Myocyte (in vitro differentiated cells): ENCODE measurements at places on chromosomes 7 and 10.

DNA sequence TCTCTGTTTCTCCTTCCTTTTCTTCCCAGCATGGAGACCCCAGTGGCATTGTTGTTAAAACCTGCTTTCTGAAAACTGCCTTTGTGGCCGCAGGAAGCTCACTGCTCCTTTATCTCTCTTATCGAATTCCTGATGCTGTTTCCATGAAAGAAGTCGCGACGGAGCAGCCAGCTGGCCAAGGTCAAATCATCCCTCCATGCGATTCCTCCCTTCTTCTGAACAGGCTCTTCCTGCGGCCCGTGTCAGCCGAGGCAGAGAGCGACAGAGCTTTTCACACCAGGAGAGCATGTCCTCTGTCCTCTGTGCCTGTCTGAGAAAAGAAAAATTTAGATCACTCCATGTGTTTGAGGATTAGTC is 242.1 kb upstream of the PITRM1 start:
- DNase-seq = no peak

DNA sequence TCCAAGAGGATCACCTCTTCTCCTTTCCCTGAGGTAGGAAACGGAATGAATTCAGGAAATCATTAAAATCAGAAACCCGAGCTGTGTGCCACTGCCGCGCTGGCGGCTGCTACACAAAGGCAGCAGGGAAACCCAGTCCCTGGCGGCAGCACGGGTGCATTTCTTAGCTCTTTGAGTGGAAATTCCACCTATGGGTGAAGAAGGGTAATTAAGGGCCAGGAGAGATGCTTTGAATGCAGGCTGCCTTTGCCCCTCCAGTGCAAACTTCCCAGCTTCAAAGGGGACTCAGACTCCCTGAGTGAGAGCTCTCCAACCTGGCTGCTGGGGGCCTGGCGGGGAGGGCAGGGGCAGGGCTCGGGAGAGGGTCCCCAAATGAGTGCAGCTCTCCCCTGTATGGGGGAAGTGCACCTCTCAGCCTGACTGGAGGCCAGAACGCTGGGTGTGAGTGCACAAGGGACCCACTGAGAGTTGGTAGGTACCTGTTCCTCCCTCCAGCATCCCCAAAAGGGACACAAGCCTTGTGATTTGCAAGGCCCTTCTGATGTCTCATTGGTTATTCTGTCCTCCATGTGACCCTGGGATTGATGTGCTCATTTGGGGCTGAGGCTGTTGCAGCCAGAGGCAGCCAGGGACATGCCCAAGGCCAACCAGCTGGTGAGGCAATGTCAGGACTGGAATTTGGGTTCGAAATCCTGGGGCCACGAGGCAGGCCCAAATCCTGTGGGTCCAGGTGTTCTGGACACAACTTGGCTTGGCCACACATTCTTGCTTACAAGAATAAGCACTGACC is 16.3 kb upstream of the ZMIZ1 start:
- DNase-seq = no peak

DNA sequence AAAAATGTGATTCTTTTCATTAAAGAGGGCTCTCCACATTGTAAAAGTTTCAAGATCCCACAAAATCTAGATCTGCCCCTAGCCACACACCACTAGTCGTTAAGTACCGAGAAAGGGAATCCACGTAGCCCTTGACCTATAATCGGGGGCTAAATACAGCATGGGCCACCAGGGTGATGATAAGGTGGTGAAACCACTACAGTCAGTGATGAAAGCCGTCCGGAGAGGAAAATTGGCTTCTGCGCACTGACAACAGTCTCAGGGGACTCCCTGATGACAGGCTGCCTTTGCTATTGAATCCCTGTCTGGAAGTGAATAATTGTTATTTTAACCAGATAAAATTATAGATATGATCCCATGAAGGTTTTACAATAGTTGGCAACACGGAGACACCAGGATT is 4.6 kb downstream of the TECTB start:
- DNase-seq = no peak

DNA sequence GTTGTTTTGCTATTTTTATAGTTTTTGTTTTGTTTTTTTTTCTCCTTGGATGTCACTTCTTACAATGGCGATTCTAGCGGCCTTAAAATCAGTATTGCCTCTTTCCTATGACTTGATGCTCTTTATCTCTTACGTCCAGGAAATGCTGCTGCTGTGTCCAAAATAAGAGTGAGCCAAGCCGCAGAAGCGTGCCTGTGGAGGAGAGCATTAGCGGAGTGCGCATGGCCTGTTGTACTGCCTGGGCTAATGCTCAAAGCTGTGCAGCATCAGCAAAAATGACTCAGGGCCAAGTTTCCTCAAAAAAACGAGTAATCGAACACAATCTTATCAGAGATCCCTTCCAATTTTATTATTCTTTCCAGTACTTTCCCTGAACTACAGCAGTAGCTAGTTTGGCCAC is 18.5 kb upstream of the GAD2 start:
- no peak for DNase-seq

- DNase-seq = no peak
Observed at GRCh38 chr7:142503036-142503435, 245.2 kb upstream of the PRSS58 start.

DNA sequence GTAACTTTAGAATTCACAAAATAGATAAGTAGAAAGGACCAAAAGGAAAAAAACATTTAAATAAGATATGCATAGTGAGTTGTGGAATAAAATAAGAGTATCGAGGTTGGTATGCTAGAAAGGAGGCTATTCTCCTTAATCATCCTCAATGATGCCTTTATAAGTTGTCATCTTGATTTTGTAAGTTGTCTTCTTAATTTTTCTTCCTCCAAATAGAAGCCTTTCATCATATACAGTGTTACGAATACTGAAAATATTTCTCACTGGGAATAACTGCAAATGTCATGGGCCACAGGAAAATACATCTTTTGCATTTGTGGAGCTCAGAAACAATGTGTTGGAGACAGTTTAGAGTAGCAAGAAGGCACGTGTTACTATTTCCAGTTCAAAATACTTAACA is 31.5 kb upstream of the PRTFDC1 start:
- no peak for DNase-seq

GRCh38 chr7:42167631-42168236 is 69.3 kb downstream of the GLI3 start:
- DNase-seq = no peak

DNA sequence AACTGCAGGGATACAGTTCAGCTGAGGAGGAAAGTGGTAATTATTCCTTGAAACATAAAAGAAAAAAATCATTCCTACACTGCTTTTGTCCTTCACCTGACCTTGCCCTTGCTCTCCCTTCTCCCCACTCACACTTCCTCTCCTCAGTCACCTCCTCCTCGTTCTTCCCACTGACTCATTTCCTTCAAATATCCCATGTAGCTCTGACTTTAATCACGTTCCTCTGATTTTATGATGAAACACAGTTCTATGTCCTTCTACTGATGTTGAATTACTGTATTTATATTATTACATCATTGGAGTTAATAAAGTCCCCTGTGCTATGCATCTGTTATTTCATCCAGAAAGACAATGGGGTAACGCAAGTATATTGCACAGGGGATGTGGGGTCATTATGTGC is 575.6 kb downstream of the POM121L12 start:
- DNase-seq = no peak

DNA sequence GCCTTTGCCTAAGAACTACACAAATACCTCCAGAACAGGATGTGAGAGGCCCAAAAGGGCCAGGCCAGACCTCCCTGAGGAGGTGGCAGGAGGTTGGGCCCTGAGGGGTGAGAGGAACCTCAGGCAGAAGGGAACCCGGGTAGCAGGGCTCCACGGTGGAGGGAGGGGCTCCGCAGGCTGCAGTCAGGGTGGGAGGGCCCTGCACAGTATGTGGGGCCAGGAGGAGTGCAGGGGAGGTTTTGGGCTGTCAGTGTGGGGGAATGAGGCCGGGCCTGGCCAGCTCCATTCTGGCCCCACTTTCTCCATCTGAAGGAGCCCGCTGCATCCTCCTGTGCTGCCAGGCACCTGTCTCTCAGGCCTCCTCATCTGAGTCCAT is 25.9 kb downstream of the DNAJB12 start:
- DNase-seq = no peak

DNA sequence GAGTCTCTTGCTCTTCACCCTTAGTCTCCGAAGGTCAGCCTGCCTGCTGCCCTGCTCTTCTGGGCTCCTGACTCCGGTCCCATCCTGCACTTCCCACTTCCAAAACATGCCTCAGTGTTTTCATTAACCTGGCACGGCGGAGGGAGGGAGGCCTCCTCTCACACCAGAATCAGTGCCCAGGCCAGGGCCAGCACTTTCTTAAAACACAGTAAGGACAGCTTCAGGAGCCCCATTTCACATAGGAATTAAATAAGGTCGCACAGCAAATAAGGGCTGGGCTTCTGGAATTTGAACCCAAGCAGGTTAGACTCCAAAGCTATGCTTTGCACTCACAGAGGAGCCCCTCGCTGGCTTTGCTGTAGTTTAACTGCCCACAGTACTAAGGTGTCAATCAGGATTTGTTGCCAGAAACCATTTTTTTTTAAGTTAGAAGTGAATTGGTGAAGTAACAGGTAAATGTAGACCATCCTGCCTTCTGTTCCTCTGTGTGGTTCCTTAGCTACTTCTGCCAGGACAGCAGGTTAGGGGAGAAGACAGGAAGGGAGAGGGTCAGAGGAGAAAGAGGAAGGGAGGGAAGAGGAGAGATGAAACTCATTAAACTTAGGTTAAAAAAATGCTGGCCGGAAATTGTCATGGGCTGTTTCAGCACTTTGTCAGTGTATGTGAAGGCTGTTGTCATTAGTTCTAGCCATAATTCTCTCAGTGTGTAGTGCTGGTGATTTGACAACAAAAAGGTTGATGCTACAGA is 1.1 kb downstream of the RASSF4 start:
- DNase-seq = no peak

DNA sequence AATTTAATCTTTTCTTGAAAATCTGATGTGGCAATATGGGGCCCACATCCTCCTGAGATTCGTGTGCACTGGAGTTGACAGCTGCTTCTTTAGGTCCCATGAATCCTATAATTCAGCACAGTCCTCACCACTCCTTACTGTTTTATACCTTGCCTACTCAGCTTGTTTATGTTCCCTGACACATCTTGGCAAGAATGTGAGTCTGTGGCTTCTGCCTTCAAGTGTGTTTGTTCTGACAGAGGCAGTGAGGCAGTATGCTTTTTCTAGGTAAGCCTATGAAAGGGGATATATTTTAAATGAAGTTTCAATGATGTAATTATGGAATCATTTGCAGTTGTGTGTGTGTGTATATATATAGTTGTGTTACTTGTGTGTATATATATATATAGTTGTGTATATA is 106.4 kb downstream of the AMPH start:
- no peak for DNase-seq

DNA sequence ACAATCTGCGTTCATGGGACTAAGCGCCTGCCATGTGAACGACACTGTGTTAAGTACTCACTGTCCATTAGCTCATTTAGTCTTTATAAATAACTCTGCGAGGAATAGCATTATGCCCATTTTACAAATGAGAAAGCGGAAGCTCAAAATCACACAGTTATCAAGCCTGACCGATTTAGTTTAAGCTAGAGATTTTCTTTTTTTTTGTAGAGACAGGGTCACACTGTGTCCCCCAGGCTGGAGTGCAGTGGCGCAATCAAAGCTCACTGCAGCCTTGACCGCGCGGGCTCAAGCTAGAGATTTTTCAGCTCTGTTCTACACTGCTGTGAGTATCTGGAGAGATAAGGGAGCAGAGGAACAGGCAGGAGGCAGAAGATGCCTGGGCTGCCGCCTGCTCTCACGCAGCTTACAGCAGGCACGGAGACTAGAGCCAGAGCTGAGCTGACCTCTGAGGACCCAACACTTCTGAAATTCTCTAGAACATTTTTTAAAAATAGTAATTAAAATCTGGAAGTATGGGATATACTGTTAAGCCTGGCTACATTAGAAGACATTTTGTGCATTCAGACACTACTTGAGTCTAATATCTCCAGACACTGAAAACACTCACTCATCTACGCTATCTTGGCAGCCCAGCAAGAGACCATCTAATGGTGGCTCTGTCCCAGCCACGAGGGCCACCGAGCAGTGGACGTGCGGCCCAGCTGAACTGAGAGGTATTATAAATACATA is 38.7 kb downstream of the GNA12 start:
- DNase-seq = no peak

DNA sequence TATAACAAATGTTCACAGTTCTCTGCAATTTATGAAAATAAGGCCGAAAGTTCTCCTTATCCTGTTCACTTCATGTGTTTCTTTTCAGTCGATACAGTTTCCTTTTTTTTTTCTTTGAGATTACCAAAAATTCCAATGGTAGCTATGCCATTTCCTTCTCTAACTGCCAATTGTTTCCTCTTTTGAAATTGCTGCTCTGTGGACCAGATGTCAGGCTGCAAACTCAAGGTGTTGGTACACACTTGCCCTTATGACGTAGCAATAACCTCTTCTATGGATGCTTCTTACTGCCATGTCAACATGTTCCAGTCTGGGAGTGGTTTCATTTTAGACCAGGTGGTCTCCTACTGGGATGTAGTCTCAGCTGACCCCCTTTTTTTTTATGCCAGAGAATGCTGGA is 52.9 kb downstream of the CASD1 start:
- no peak for DNase-seq

- DNase-seq = no peak
Observed at GRCh38 chr10:75954486-75954885, 523.1 kb downstream of the LRMDA start.

GRCh38 chr10:69679736-69680135 is 49.7 kb downstream of the FAM241B start:
- DNase-seq = no peak

DNA sequence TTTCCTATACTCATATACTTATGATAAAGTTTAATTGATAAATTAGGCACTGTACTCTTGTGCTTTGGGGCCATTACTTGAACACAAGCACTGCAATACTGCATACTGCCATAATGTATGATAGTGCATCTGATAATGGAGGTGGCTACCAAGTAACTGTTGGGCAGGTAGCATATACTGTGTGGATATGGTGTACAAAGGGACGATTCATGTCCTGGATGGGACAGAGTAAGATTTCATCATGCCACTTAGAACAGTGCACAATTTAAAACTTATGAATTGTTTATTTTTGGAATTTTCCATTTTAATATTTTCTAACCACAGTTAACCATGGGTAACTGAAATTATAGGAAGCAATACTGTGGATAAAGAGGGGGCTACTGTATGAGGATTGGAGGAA is 38.9 kb downstream of the AKAP9 start:
- DNase-seq = no peak
